ENCODE measurements at places on chromosomes 1 and 21. TPM values are rescaled to one million over a fixed set of nuclear protein-coding genes. Genes with fewer than 3 reads are reported as not detected.
A peak's percentile ranks its signal among the peaks of the same experiment; 100 is the strongest.

DNA sequence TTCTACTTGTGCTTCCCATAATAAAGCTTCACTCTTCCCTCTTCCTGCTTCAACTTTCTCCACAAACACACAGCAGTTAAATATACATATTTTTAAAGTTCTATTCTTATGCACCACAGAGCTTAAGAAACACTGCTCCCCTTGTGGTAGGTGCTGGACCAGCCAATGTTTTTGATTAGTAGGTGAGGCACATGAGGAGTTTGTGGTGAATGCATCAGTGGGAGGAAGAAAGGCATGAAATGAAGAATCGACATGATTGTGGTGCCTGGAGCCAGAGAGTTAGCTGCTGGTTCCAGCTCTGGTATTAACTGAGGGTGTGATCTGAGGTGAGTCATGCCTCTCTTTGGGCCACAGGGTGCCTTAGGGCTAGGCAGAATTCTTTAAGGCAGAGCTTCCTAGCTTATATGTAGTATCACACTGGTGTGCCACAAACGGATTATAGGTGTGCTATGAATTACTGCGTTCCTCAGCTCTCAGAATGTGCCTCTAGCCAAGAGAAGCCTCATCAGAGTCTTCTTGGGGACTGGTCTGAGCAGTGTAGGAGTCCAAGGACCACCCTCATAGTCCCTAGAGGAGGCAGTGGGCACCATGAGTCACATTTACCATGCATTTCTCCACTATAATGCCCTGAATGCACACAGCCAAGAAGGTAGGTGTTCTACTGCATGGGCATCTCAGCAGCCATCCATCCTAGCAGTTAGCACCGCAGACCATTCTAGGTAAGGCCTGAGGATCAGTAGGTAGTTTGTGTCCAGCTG lies 97.4 kb upstream of the SGIP1 start:
- no peaks in the 10 kb centered on the region for H3K36me3 ChIP-seq
- H3K27me3 ChIP-seq: no peaks in the 10 kb centered on the region
- no peak overlapping the region for H3K27ac ChIP-seq
- no peaks in the 10 kb centered on the region for H3K4me1 ChIP-seq
- no peak overlapping the region for H3K4me3 ChIP-seq
- DNase-seq: no peak

GRCh38 chr1:61141288-61142042 lies 59.1 kb downstream of the NFIA start:
- no peaks in the 10 kb centered on the region for H3K36me3 ChIP-seq
- H3K27me3 ChIP-seq: no peaks in the 10 kb centered on the region
- H3K4me1 ChIP-seq: peaks cover 53% of the 10 kb centered on the region
- no peak overlapping the region for H3K4me3 ChIP-seq
- no peak for DNase-seq

DNA sequence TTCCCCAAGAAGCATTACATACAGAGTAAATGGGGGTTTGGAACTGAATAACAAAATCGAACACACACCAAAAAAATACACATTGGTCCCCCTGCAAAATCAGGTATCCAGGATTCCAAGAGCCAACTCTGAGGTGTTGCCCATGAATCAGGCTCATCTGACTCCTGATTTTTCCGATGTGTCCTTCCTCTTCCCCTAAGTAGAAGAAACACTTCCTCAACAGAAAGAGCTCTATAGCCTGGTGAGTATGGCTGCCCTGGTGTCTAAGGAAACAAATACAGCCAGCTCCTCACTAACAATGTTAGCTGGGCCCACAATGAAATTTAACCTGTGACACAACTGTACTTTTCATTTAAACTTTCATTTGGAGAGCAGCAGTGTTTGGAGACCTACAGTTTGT lies 33.6 kb downstream of the ERI3 start:
- H3K27ac ChIP-seq: no peak overlapping the region
- no peak for DNase-seq
- H3K4me3 ChIP-seq: no peak overlapping the region

GRCh38 chr1:87305151-87305550 lies 23.5 kb upstream of the LMO4 start:
- no peaks in the 10 kb centered on the region for H3K27me3 ChIP-seq
- no peak for DNase-seq
- no peak overlapping the region for H3K4me3 ChIP-seq
- no peaks in the 10 kb centered on the region for H3K36me3 ChIP-seq
- no peak overlapping the region for H3K27ac ChIP-seq

- no peak overlapping the region for H3K27ac ChIP-seq
- H3K36me3 ChIP-seq: no peaks in the 10 kb centered on the region
- H3K4me1 ChIP-seq: no peaks in the 10 kb centered on the region
- H3K27me3 ChIP-seq: no peaks in the 10 kb centered on the region
- H3K4me3 ChIP-seq: no peak overlapping the region
- no peak for DNase-seq
These were observed 59.3 kb downstream of the CD58 start for GRCh38 chr1:116511459-116512019.

GRCh38 chr1:222829868-222830267 lies 15.0 kb downstream of the DISP1 start:
- DNase-seq: no peak
- peaks cover 63% of the 10 kb centered on the region for H3K4me1 ChIP-seq
- H3K4me3 ChIP-seq: no peak overlapping the region
- no peaks in the 10 kb centered on the region for H3K27me3 ChIP-seq
- peak overlapping the region; percentile 70 for H3K27ac ChIP-seq

GRCh38 chr1:86951430-86951829 lies 37.0 kb downstream of the HS2ST1 start:
- H3K4me3 ChIP-seq: no peak overlapping the region
- no peak for DNase-seq
- H3K36me3 ChIP-seq: no peaks in the 10 kb centered on the region
- H3K27me3 ChIP-seq: no peaks in the 10 kb centered on the region
- no peaks in the 10 kb centered on the region for H3K4me1 ChIP-seq

- H3K4me1 ChIP-seq: no peaks in the 10 kb centered on the region
- H3K4me3 ChIP-seq: no peak overlapping the region
- no peaks in the 10 kb centered on the region for H3K27me3 ChIP-seq
- H3K36me3 ChIP-seq: no peaks in the 10 kb centered on the region
These were observed 13.2 kb upstream of the IGSF3 start for GRCh38 chr1:116680752-116681151.

DNA sequence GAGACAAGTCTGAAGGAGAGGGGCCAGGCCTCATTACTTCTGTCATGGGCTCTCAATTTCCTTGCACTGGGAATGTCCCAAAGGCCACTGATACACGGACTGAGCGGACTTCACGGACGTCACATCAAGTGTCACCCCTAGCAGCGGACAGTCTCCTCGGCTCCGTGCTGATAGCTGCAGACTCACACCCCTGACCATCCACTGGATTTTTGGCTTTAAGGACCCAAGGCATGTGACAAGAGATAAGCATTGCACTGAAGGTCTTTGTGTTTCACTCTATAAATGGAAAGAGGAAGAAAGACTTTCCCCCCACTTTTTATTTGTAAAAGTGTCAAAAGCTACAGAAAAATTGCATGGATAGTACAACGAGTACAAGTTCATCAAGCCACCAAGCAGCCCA lies 200.4 kb upstream of the FGGY start:
- H3K27ac ChIP-seq: no peak overlapping the region
- H3K4me1 ChIP-seq: no peaks in the 10 kb centered on the region
- no peaks in the 10 kb centered on the region for H3K36me3 ChIP-seq
- no peak for DNase-seq
- no peaks in the 10 kb centered on the region for H3K27me3 ChIP-seq

DNA sequence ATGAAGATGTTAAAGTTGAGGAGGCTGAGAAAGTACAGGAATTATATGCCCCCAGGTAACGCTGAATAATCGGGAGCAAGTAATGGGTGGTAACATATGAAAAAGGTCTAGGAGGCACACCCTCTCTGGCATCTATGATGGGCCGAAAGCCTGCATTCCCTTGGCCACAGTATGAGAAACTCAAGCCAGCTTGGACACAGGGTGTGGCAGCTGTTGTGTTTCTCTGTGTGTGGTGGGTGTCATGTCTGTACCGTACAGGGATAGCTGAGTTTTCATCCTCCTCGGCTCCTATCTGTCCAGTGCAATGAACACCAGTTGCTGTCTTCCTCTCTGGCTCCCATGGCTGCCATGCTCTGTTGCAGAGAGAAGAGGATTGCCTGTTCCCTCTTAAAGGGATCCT lies 32.9 kb downstream of the NBPF3 start:
- no peaks in the 10 kb centered on the region for H3K4me1 ChIP-seq
- no peaks in the 10 kb centered on the region for H3K27me3 ChIP-seq
- H3K4me3 ChIP-seq: no peak overlapping the region
- DNase-seq: no peak
- H3K36me3 ChIP-seq: peaks cover 28% of the 10 kb centered on the region
- H3K27ac ChIP-seq: no peak overlapping the region

DNA sequence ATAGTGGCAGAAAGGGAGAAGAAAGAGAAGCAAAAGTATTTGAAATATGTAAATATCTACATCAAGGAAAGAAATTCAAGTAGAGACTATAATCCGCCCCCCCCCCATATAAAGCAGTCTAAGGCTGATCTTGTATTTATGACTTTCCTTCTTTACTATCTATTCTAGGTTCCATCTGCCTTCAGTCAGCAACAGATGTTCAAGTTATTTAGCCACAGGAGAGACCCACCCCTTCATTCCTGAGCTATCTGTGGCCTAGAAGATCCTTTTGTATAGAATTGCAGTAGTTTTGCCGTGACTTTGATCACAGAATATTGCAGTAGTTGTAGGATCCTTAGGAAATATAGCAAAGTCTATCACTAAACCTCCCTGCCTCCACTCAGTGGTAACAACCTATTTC lies 10.7 kb upstream of the BSDC1 start:
- peaks cover 11% of the 10 kb centered on the region for H3K4me1 ChIP-seq
- no peak overlapping the region for H3K4me3 ChIP-seq
- DNase-seq: no peak
- H3K36me3 ChIP-seq: no peaks in the 10 kb centered on the region
- no peak overlapping the region for H3K27ac ChIP-seq
- no peaks in the 10 kb centered on the region for H3K27me3 ChIP-seq

SPRR2G gene
- not detected for total RNA-seq

DNAJC6 gene
- total RNA-seq: 7.1 TPM
